CD4-positive, alpha-beta T cell treated with Interleukin-1 beta for 1 hour (primary cell): ENCODE measurements at places on chromosomes 7 and 10.

- no peak for DNase-seq
Measured at GRCh38 chr7:89283302-89283701, 487.8 kb upstream of the TEX47 start.

DNA sequence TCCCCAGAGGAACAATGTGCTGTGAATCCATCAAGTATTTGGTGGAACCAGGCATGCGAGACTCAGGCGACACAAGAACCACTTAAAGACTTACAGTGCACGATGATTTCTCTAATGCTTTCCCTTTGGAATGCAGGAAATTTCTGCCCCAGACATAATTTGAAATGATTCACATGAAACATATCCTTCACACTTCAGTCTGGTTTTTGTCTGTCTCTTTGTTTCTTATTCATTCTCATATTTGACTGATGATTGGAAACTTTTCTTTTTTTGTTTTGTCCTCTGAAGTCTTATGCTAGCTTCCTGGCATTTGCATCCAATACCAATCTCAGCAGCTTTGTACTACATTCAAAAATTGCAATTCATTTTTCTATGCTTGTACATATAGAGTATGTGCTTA lies 502.8 kb downstream of the PHTF2 start:
- DNase-seq, result no peak

DNA sequence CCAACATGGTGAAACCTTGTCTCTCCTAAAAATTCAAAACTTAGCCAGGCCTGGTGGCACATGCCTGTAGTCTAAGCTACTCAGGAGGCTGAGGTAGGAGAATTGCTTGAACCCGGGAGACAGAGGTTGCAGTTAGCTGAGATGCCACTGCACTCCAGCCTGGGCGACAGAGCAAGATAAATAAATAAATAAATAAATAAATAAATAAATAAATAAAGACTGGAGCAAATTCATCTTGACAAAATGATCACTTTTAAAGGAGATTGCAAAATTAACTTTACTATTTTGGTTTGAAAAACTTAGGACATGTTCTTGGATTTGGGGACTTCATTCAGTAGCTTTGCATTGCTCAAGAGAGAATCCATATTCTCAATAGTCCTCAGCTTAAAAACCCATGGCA lies 137.0 kb downstream of the SEMA3A start:
- DNase-seq, result no peak

- no peak for DNase-seq
Measured at GRCh38 chr7:151239837-151240459, 7.7 kb downstream of the CHPF2 start.

GRCh38 chr10:49562893-49563292 lies 24.0 kb upstream of the ERCC6 start:
- DNase-seq, result no peak

DNA sequence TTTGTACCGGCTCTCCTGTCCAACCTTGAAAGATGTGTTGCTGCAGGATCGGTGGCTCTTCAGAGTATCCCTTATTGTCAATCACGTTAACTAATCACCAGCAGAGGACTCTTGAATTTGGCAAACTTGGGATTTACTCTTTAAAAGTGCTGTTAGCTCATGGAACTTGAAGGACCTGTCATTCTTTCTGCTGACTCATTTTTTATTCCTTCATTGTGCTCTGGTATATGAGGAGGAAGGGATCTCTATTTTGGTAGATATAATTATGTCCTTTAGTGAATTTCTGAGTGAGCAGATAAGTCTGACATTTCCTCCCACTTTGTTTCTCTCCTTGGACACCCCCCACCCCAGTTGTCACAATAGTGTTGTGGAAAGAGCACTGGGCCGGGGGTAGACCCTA lies 175.1 kb upstream of the HDAC9 start:
- no peak for DNase-seq

- no peak for DNase-seq
Measured at GRCh38 chr7:134622303-134622995, 24.2 kb upstream of the BPGM start.

DNA sequence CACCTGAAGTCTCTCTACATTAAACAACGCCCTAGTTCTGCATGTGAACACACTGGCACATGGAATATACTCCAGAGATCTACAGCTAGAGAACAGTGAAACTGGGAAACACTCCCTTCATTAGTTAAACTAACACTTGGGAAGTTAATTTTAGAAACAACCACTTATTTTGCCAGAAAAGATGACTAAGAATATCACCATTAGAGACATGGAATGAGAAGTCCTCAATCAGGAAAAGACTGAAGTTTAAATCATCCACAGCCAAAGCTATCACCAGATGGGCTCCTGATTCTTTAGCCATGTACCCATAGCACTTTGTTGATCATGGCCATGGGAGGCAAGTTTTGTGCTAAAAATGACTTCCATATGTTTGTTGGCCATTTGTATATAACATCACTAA lies 719.5 kb downstream of the KCNMA1 start:
- DNase-seq, result no peak

GRCh38 chr10:79349072-79349491 lies 1.8 kb downstream of the PPIF start:
- DNase-seq, result no peak

DNA sequence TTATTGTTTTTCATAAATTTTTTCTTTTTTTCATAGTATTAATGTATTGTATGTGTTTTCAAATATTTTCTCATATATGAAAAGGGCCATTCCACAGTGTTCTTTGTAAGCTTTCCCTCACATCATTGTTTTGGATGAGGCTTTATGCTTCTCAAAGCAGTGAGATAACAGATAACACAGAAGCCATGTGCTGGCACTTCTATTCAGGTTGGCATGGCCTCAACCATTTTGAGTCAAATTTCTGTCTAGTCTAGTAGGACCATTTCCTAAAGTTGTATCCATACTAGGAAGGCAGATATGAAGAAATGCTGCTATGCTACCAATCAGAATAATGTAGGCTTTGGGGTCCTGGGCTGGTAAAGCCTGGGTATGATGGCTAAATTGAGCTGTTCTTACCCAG lies 135.9 kb upstream of the LAMB4 start:
- DNase-seq, result no peak

DNA sequence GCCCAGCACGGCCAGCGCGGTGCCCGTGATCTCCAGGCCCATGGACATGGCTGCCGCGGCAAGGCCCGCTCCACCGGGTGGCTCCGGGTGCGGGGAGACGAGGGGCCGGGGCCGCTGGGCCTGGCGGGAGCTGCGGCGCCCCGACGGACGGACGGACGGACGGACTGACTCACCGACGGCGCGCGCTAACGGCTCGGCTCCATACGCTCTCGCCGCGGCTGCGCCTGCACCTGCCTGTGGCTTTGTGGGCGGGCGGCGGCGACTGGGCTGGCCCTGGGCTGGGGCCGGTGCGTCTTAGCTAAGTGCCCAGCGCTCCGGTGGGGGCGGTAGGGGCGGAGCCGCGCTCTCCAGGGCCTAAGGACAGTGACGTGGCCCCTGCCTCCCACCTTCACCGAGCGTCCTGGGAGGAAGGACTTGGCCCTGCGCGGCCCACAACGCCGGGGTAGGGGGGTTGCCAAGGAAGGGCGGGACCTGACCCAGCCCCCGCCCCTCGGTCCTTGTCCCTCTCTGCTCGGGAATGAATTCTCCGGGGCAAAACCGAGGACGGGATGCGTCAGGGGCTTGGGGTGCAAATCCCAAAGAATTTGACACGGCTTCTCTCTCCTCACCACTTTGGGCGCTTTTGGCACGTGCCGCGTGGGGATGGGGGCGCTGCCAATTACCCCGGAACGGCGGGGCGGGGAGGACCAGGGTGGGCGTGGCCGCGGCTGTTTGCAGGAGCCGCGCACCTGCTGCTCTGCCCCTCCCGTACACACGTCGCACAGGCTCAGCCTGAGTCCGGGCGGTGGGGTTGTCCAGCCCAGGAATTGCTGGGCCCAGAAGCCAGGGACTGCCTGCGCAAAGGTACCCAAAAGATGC lies at the start of gene CLDN3:
Gene CLDN3, minus strand, starts transcription at position 269 of the 858 bp plus-strand sequence. Its CDS starts 221 bp downstream, at position 48.
- no peak for DNase-seq

DNA sequence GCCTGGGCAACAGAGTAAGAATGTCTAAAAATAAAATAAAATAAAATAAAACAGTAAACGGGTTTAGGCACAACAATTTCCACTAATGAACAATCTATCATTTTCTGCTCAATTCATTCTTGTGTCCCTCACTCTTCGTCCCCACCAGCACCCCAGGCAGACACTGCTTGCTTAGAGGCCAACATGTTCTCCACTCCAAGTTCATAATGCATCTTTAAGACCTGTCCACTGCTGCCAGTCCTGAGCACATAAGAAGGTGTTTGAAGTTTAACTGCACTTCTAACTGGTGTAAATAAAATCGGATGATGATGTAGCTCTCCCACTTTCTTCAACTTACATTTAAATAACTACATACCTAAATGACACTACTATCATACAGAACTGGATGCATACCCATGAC lies 13.2 kb downstream of the PDLIM1 start:
- DNase-seq, result no peak

GRCh38 chr10:132536241-132536876 lies 1.2 kb upstream of the INPP5A start:
- DNase-seq, result no peak

- DNase-seq, result no peak
Measured at GRCh38 chr10:11045995-11046775, 28.5 kb downstream of the CELF2 start.

GRCh38 chr10:28738200-28738599 lies 60.9 kb downstream of the BAMBI start:
- no peak for DNase-seq

- no peak for DNase-seq
Measured at GRCh38 chr7:132991615-132992587, 90.0 kb downstream of the CHCHD3 start.

DNA sequence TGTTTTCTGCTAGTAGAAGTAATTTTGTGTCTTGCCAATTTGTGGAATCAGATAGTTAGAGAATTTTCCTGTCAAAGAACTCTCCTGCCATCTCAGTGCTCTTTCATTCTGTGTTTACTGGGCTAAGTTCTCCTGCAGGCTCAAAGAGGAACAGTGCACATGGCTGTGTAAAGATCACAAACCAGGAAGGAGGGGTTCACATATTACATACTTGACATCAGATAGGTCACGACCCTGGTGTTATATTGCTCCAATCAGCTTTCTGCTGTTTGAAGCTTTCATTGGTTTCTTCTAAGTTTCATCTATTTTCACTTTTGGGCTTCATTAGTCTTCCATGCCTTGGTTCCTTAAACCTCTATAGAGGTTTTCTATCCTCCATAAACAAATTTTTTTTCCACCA lies 13.5 kb upstream of the ELMO1 start:
- DNase-seq, result no peak

DNA sequence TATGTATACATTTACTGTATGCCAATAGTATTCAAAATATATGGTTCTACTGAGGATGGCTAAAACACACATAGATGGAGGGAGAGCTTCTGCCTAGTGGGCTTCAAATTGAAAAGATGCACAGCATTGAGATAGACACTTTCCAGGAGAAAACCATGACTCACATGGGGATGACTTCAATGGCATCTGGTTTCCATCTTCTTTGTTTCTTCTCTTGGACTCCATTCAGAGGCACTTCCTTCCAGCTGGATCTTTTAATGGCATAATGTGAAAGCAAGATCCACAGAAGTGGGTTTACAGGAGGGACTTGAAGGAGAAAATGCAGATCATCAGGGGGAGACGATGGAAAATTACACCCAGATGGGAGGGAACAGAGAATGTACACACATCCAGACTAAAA lies 84.9 kb downstream of the ZNF365 start:
- no peak for DNase-seq

DNA sequence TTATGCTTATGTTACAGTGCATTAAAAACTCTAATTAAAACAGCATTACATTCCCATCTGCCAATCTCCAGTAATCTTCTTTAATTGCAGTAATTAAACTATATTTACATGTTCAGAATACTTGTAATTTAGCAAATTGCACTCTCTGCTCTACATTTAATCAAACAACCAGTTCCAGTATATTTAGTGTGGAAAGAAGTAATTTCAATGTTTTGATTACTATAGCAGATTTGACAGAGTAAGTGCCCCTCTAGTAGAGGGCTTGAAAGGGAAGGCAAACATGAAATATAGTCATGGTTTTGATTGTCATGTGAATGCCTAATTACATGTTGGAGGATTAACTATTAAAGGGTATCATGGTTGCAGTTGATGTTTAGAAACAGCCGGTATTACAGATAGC lies 739.7 kb downstream of the AUTS2 start:
- no peak for DNase-seq

GRCh38 chr10:123682477-123682876 lies 16.3 kb downstream of the GPR26 start:
- no peak for DNase-seq

- no peak for DNase-seq
Measured at GRCh38 chr7:1990001-1990670, 242.6 kb downstream of the MAD1L1 start.

DNA sequence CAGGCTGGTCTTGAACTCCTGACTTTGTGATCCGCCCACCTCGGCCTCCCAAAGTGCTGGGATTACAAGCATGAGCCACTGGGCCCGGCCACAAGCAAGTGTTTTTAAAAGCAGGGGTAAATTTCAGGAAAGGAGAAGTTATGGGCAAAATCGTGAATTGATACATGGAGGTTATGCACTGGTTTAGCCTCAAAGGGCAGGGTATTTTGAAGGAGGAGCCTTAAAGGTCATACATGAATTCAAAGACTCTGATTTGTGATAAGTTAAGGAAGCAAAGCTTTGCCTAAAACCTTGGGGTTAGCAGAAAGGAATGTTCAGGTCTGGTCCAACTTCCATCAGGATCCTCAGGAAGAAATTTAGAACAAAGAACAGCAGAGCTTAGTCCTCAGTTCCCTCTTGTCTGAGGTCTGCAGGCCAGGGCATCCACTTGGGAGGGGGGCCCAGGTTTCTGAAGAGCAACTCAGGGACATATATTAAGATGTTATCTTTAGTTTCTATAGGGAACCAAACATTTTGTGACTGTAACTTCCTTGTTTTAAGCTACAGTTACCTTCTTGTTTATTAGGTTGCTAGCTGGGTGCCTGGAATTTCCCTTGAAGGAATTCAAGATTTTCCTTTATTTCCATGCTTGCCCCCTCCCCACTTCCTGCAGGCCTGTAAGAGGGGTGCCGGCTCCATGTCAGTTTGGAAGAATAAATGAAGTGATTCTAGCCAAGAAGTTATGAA lies 2.8 kb upstream of the REPIN1 start:
- DNase-seq, result peak; percentile 65

DNA sequence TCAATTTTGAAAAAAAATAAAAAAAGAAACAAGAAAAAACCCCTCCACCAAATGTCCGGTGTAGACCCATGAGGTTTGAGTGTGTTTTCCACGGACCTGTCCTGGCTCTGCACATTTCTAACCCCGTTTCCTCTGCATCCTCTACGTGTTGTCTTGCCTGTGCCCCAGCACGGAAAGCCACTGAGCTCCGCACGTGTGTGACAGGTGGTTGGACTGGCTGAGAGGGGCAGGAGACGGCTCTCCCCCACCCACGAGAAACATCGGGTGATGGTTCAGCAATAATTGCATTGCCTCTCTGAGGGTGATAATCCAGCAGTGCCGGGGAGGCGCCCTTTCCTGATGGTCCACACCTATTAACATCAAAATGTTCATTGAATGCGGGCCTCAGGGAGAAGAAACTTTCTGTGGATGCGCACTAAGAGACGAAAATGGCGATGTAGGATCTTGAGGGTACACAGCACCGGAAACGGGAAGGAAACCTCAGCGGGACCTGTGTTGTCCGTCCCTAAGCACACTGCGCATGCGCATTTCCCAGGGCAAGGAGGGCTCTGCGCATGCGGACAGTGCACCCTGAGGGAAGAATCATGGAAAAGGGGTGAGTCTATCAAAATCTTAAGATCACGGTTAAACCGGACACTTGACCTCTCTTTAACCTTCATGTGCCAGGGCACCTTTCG lies 470.1 kb upstream of the ADARB2 start:
- DNase-seq, result no peak

- DNase-seq, result no peak
Measured at GRCh38 chr7:66905278-66905677, 15.7 kb upstream of the TMEM248 start.
